Right forelimb (tissue), 1 donor: ENCODE measurements at places on chromosomes 16 and 17.
A peak's percentile ranks its signal among the peaks of the same experiment; 100 is the strongest.

- DNase-seq, result no peak
Observed at GRCh38 chr16:48613061-48613957, 3.3 kb upstream of the N4BP1 start.

DNA sequence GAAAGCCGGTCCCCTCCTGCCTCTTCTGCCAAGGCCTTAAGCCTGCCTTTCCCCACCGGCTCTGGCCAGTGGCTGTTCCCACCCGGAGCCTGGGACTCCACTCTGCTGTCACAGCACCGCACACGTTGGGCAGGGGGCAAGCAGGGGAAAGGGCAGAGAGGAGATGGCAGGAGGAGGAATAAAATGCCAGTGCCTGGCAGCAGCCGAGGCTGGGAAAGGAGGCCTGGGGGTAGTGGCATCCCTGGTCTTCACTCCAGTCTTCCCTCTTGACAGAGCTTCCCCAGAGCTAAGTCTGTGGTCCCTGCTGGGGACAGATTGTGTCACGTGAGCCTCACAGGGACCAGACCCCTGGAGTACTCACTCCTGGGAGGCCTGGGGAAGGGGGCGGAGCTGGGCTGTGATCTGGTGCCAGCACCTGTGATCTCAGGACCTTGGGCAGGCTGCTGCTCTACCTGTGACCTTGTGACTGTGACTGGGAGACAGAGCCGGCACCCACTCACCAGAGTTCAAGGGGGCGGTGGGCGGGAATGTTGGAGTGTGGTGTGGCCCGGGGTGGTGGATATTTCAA, 97.2 kb upstream of the GSE1 start:
- DNase-seq, result no peak

DNA sequence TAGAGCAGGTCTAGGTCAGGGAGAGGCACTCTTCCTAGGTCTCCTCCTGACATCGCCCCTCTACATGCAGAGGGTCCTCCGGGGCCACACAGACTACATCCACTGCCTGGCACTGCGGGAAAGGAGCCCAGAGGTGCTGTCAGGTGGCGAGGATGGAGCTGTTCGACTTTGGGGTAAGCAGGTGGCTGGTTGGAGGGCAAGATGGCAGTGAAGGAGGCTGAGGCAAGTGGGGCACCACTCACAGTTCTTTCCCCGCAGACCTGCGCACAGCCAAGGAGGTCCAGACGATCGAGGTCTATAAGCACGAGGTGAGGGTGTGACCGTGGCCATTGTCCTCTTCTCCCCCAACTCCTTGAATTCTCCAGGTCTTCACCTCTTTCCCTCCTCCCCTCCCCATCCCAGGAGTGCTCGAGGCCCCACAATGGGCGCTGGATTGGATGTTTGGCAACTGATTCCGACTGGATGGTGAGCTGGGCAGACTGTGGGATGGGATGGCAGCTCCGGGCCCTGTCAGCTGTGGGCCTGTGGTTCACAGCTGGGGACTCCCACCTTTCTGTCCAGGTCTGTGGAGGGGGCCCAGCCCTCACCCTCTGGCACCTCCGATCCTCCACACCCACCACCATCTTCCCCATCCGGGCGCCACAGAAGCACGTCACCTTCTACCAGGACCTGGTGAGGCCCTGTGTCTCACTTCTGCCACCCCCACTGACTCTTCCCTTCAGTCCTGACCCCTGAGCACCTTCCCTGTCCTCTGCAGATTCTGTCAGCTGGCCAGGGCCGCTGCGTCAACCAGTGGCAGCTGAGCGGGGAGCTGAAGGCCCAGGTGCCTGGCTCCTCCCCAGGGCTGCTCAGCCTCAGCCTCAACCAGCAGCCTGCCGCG, 3.0 kb downstream of the THOC6 start:
- DNase-seq, result no peak

- DNase-seq, result no peak
Observed at GRCh38 chr16:20765732-20766131, 1.9 kb downstream of the ACSM3 start.

DNA sequence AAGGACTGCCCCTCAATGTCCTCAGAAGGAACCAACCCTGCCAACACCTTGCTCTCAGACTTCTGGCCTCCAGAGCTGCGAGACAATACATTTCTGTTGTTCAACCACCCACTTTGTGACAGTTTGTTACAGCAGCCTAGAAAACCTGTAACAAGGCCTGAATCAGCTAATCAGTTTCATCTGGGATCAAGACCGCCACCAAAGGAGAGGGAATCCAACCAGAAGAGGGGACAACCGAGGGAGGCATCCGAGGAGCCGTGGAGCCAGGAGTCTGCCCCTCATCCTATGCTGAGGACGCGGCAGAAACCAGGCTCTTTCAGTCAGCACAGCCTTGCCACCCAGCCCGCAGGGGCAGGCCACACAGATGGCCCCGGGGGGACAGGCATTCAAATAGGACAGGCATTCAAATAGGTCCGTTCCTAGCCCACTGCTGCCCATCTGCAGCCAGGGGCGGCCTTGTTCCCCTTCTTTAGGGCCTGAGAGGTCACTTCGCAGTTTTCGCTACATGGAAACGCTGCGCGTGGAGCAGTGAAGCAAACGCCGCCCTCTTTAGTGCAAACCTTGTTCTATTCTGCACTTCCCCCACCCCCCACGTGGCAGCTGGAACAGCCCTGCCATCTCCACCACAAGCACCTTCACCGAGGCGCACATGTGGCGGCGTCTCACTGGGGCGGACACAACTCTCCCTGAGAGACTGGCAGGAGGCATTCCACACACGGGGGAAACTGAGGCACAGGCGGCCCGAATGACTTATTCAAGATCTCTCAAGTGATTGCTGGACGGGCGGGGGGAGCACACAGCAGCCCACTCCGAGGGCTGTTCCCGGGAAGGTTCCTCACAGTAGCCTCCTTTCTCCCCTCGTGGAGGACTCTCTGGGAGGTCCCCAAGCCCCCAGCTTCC, 26.7 kb downstream of the FA2H start:
- DNase-seq, result no peak

DNA sequence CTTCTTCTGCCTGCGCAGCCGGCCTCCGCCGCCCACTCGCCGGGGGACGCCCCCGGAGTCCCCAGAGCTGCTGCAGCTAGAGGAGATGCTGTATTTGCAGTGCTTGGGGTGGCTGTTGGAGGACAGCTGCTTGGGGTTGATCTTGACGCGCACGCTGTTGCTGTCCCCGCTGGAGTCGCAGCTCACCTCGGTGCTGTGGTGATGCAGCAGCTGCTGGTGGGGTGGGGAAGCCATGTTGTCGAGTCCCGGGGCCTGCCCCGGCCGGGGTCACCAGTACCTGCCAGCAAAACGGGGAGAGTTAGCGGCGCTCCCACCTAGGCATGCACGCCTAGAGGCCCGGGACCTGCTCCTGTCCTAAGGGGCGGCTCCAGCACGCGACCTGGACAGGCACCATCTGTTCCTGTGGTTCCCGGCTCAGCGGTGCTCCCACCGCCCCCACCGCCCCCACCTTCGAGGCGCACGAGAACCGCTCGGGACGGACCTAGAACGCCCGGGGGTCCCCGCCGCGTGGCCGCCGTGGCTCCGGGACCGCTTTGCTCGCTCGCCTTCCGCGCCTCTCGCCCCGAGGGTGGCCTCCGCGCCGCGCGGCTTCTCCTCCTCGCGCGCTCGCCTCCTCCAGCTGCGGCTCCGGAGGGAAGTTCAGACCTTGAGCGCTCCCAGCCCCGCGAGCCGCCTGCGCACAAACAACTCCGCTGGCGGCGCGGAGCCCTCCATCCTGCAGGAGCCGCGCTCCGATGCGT, 863 bp downstream of the ADCY9 start:
- peak; percentile 68 for DNase-seq

GRCh38 chr17:9684955-9685621, 39.8 kb downstream of the USP43 start:
- no peak for DNase-seq

DNA sequence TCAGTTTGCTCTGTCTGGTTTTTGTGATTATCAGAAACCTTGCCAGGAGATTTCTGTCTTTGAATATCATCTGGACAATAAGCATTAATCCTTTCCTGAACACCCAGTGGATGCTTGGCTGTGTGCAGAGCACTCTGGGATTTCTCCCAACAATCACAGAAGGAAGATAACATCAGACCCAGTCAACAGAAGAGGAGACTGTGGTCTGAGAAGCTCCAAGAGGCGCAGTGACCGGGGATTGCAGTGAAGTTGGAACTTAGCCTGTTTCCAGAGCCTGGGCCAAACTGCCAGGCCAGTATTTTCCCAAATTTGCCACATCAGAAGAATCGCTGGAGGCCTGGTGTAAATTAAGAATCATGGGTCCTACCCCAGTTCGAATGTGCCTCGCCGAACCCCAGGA, 264.7 kb downstream of the C16orf95 start:
- DNase-seq, result peak; percentile 41

DNA sequence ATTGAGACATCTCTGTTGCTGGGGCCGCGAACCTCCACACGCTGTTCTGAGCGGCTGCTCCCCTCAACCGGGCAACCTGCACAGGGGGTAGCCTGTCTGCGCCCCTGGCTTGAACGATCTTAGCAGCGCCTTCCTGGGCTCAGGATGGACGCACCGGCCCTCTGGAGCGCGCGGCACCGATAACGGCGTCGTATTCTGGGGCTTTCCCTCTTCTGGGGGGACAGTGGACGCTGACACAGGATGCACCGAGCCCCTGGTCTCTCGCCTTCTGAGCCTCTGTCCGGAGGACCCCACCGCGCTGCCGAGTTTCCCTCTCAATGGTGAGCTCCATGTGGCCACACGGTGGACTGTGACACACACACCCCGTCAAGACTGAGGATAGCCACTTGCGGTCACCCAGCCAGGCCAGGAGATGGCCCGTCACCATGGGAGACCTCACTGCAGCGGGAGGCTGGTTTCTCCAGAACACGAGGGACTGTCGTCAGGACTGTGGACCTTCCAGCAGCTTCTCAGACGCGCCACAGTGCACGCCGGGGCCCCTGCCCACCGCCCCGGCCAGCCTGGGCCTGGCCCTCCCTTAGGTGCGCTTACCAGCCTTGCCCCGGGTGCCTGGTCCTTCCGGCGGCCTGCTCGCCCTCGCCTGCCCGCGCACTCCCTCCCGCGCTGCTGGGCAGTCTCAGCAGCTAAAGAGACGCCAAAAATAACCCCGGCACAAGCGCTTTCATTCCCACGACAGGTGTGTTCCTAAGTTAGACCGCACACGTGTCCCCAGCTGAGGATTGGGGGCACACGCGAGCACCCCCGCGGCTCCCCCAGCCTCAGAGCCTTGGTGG, 30.0 kb upstream of the PABPN1L start:
- DNase-seq, result no peak

- DNase-seq, result peak; percentile 84
Observed at GRCh38 chr17:46940692-46941404, 17.9 kb downstream of the GOSR2 start.

DNA sequence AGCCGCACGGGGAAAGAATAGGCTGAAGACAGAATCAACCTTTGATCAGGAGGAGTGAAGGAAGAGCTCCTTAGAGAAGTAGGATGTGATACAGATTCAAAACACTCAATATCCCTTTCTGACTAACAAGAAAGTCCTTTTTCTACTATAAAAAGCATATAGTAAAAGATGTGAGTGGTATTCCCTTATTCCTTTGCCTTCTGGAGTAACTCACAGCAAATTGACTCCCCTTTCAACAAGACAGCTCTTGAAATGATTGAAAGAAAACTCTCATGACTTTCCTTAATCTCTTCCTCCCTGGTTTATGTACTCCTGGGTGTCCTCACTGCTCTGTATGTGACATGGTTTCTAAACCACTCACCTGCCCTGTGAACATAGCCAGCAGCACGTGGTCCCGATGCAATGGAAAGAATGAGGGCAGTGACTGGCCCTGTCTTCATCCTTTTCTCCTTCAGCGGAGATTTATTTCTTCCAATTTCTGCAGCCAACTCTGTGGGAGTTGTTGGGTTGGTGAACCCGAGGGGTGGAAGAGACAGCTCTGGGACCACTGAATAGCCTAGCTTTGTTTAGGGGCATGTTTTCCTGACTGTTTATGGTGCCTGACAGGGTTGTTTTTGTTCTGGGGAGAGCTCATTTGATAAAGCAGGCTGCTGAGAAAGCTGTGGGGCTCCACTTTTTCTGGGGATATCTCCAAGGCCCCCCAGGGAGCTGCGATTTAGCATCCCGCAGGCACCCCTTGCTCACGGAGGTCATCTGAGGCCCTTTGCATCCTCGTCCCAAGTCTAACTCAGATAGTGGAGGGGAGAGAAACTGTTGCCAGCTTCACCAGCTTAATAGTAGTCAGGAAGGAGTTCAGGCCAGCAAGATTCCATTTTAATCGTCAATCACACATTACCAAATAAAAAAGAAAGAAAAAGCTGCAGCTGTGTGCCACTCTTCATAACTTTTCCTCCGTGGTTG, 46.7 kb downstream of the MAP2K6 start:
- no peak for DNase-seq

DNA sequence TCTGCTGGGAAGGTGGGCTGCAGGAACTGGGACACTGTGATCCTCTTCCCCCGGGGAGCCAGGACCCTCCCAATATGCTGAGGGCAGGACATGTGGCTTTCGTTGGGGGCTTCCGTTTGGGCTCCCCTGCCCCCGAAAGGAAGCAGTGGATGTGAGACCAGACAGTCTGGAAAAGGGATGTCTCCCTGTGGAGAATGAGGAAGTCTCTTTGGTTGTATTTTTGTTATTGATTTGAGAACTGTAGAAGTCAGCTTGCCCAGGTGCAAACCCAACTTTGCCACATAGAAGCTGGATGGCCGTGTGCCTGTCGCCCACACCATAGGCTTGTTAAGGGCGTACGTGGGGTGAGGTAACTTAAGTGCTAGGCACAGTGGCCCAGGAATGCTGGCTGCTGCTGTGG, 18.8 kb downstream of the LLGL2 start:
- DNase-seq, result no peak

DNA sequence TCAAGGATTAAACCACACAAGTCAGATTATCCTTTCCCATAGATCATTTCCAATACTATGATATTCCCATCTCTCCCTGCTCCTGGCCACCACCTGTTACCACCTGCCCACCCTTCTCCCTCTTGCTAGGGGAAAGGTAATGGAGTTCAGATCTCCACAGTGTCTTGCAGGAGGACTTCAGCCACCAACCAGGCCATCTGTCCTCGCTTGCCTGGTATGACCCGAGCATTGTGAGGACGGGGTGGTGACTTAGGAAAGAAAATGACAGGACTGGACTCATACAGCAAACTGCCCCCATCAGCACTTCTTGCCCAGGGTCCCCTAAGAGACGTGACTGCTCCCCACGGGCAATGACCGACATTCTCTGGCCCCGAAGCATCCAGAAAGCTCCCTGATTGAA, 10.8 kb downstream of the FKBP10 start:
- no peak for DNase-seq

DNA sequence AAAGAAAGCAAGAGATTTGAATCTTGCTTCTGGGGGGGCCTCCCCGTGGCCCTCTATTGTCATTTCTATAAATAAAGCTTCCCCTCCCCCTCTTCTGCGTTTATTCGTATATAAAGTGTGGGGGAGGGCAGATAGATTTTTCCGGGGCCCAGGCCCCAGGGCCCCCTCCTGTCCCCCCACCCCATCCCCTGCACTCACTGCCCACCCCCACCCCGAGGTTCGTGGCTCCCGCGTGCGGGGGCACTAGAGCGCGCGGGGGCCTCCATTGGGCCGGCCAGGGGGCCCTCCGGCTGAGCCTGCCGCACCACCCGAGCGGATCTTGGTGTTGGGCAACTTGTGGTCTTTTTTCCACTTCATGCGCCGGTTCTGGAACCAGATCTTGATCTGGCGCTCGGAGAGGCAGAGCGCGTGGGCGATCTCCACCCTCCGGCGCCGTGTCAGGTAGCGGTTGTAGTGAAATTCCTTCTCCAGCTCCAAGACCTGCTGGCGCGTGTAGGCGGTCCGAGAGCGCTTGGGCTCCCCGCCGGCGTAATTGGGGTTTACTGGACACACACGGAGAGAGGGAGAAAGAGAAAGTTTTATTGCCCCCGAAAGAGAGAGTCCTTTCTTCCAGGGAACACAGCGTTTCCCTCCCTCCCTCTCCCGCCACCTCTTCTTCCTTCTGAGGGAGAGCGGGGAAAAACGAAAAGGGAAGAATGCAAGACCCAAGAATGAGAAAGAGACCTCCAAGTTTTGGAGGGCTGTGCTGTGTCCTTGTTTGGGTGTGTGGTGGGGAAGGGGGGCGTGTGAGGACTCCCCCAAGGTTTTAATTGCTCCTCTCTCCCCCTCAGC, 1.5 kb downstream of the HOXB4 start:
- no peak for DNase-seq
